Progenitor cell of endocrine pancreas (in vitro differentiated cells): ENCODE measurements at places on chromosomes 2 and 18. TPM values are rescaled to one million over a fixed set of nuclear protein-coding genes. Genes with fewer than 3 reads are reported as not detected.

DNA sequence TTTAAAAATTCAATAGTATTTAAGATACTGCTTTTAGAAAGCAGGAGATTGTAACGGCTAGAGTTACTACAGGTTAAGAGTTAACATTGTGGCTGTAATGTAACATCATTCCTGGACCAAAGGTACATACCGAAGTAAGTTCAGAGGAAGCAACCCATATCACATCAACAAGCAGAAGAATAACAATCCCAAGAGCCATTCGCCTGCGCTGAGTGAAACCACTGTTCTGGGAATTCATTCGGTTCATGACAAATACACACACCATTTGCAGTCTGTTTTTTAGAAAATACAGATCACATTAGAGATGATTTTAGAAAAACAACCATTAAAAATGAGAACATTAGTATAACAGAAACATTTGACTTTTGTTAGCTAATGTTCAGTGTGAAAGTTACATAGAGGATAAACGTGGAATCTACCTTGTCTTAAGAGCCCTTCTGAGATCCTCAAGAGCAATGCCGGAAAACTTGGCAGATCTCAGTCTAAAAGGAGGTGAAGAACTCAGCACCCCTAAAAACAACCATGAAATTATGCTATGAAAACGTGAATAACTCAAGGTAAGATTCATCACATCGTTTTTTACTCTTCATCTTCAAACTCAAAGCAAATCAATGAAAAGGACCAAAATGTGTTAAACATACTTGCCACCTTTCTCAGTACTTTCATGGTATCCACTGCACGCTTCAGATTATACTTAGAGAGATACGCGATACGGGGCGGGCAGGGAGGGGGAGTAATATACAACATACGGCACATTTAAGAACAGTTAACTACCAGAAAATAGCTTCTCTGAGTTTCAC lies 1.2 kb downstream of the SLC35F5 start:
- DNase-seq, result no peak

DNA sequence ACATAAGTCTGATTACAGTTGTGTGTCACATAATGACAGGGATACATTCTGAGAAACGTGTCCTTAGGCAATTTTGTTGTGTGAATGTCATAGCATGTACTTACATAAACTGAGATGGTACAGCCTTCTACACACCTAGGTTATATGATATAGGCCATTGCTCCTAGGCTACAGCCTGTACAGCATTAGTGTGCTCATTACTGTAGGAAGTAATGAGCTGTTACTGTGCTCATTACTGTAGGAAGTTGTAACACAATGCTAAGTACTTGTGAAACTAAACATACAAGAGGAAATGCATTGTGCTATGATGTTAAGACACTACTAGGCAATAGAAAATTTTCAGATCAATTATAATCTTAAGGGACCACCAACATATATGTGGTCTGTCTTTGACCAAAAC lies 72.8 kb downstream of the UPP2 start:
- DNase-seq, result no peak

Gene POU3F3
- total RNA-seq, result not detected in 2 replicates

- no peak for DNase-seq
These were observed 42.0 kb downstream of the MCFD2 start for GRCh38 chr2:46873604-46874068.

DNA sequence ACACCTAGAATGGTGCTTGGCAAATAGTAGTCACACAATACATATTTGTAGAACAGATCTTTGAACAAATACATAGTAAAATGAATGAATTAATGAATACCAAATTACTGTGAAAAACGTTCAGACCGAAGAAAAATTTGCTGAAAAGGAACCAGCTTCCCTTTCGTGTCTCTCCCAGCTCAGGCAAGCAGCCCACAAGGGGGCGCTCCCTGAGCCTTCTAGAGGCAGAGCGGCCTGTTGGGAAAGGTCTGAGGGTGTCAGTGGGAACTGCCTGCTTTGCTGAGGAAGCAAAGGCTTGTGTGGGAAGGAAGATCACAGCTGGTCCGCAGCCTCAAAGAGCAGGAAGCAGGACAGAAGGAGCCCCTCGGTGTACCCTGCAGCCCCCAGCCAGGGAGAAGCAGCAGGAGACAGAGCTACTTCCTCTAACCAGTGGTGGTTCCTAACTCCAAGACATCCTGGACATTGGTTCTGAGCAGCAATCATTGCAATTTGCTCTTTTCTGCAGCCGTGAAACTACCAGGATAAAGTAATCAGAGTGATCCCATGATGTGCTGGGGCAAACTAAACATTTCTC lies 231.1 kb downstream of the ANKRD30B start:
- DNase-seq, result no peak

Gene PECR
- total RNA-seq, result 14.2 and 14.8 TPM in 2 replicates

DNA sequence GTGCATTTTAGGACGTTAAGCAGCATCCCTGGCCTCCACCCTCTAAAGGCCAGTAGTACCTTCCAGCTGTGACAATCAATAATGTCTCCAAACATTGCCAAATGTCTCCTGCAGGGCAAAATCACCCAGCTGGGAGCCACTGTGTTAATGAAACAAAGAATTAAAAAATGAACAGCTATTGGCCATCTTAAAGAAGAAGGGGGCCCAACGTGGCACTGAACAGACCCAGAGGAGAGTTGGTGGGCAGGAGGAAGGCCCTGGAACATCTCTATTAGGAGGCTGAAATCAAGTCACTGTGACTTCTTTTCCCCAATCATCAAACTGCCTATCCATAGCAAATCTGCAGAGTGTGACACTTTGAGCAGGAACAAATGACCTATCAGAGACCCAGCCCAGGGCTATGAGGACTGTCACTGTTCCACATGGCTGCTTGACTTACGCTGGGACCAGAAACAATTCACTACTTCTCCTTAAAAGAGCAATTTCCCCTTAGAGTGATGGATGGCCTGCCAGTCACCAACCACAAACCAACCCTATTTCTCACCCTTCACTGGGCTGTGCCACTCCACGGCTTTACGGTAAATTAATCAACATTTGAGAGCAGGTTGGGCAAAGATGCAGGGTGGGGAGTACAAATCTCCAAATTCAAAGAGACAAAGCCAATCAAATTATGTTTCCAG lies 35.2 kb upstream of the TEX51 start:
- DNase-seq, result no peak

Gene SNRNP27
- total RNA-seq, result 46.7 and 47.2 TPM in 2 replicates

DNA sequence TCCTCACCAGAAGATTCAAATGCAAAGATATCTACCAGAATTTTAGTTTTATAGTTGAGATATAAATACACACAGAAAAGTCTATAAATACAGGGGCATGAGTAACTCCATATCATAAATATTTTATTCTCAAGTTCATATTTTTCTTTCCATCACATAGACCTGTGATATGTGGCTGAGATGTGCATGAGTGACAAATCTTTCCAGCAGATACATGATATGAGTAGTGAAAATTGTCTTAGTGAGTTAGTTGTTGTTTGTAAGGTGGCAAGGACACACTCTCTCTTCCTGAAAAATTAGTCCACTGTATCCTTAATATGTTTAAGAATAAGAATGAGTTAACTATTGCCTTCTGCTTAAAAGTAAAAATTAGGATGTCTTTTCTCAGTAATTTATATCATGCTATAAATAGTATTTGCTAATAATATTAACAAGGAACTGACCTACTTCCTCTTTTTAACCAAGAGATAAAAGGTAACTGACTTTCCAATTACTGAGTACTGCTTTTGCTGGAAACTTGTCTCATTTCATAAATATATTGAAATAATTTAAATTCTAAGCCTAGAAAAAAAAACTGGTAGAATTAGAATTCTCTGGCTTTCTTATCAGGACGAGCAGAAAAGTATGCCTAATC lies 85.2 kb upstream of the SESTD1 start:
- DNase-seq, result no peak

DNA sequence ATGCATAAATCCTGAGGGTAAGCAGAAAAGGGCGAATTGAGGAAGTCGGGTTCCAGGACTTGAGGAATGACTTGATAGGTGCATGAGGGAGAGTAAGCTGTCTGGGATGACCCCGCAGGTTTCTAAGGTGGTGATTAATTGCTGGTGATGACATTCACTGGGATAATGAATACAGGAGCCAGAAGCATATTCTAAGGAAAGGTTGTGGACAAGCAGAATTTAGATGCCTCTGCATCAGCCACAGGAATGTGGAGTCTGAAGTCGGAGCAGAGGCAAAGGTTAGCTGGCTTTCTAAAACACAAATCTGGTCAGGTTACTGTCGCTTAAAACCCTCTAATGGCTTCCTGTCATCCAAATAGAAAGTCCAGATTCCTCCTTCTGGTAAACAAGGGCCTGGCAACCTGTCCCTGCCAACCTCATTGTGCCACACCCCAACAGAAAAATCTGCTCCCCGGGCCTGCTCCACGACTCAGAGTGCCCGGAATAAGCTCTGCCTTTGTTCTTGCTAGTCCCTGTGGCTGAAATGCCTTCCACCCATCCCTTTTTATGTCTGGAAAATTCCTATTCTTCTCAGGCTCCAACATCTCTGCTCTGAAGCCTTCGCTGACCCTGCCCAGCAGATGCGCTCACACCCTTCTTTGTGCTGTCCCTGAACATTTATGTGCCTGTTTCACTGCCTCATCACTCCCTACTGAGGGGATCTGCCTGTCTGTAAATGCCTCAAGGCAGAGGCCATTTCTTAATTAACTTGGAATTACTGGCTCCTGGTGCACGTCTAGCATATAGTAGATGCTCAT lies 11.3 kb upstream of the TMEM214 start:
- DNase-seq, result no peak

Gene SCN2A
- 0.86 and 1.0 TPM in 2 replicates for total RNA-seq

- DNase-seq, result no peak
These were observed 37.3 kb upstream of the DNAH7 start for GRCh38 chr2:196105951-196106350.

DNA sequence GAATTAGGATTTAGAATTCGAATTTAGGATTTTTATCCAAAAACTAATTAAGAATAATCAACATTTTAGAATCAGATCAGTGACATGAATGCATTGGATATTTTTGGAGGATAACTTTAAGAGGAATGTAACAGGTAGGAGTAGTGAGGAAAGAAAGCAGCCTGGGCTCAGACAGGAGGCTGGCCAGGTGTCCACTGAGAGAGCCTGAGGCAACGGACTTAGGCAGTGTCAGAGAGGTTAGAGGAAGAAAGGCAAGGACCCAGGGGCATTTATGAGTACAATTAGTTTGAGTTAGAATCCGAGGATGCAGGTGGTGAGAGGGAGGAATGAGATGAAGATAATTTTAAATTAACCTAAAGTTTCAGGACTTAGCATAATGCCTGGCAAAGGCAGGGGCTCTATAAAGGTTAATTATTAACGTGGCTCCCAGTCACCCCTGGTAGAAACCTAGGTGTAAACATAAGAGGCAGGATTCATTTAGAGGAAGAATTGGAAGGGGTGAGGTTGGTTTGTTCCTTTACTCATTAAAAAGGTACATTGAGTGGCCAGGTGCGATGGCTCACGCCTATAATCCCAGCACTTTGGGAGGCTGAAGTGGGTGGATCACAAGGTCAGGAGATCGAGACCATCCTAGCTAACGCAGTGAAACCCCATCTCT lies 507.1 kb downstream of the TMEM182 start:
- no peak for DNase-seq

Gene HJURP
- 22.0 and 23.1 TPM in 2 replicates for total RNA-seq

- no peak for DNase-seq
These were observed 65.7 kb downstream of the ACTR2 start for GRCh38 chr2:65293376-65293775.

- DNase-seq, result no peak
These were observed 32.7 kb downstream of the ALMS1 start for GRCh38 chr2:73418343-73418742.

Gene SLC9A2
- 1.6 TPM in 2 replicates for total RNA-seq

- no peak for DNase-seq
These were observed 32.4 kb downstream of the MOGAT1 start for GRCh38 chr2:222703886-222704285.

Gene DUSP19
- 1.9 and 2.2 TPM in 2 replicates for total RNA-seq

DNA sequence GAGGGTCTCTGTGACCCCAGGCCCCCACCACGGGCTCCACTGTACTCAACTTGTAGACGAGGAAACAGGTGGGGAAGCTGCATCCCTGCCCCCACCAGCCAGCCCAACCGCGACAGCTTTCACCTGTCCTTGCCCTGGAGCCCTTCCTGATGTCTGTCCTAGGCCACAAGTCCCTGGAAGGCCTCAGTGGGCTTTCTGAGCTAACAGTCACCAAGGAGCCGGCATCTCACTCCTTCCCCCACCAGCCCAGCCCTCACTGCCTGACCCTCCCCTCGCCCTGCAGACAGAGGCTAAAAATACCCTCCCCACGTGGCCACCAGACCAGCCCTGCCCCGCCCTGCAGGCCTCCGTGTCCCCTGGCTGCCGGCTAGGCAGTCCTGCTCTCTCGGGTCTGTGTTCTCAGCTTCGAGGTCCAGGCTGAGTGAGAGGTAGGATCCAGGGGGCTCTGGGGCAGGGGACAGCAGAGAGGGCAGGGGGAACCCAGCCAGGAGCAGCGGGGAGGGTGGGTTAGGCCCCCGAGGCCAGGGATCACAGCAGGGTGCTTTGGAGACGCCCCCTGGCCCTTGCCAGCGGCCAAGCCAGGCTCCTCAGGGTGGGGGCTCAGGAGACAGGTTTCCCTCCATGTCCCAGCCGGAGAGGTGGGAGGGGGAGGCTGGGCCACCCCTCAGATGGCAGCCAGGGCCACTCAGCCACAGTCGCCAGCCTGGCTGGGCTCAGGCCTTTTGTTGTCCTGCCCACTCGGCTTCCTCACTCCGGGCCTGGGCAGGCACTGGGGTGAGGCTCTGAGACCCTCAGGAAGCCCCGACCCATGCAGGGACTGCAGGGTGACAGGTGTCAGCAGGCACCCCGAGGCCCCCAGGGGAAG lies at the start of gene KLHL30:
Gene KLHL30 (plus strand): TSS at position 338 of the 865 bp plus-strand sequence. CDS start 2,087 bp downstream, outside the sequence.
- DNase-seq, result no peak

Gene RPE
- 46.2 and 47.4 TPM in 2 replicates for total RNA-seq

DNA sequence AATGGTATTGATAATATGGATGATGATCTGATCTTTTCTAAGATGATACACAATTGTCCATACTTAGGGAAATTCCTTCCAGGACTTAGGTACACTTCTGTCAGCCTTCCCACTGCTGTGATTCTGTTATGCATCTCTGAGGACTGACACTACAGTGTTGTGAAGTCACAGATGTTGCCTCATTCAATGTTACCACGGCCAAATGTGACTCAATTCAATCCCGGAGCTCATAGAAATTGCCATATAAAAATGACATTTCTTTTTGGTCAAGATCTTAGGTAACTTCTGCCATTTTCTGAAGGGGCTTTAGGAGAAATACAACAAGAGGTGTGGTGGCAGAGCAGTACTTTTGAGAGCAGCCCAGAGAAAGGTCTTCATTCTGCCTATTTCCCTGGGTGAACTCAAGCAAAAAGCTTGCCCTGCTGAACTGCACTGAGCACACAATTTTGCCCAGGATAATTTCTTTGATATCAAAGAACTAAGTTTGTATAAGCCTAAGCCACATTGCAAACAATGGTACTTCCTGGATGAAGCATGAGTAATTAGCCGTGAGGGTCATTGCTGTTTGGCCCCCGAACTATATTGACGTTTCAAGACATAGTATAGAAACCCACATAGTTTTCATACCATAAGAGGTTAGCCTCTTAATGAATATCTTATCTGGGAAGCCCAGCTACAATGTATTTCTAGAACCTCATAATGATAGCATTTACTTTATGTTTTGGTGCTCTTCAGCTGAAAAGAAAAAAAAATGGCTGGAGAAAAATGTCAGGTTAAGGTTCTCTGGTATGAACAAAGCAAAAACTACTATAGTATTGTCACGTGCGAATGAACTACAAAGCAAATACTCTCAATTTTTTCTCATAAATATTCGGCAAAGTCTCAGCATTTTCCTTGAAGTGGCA lies 437.4 kb downstream of the MEIS1 start:
- no peak for DNase-seq
